Erythroblast (primary cell): ENCODE measurements at places on chromosomes 6 and 20.
A peak's percentile ranks its signal among the peaks of the same experiment; 100 is the strongest.

DNA sequence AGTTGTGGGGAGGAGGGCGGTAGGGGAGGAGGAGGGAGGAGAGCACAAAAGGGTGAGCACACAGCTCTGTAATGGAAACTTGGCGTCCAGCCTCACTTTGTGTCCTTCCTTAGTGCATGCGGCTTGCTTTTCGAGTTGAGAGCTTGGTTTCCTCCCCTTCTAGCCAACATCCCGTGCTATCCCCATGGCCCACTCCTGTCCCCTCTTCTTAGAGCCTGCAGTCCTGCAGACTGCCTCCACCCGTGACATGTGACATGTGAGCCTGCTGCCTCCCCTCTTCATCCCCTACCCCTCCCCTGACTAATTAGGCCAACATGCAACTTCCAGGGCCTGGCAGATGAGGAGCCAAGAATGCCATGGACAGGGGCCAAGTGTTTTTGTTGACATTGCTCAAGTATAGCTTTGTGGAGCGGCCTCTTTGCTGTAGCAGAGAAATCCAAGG lies 63.2 kb downstream of the SLC24A3 start:
- DNase-seq: peak; percentile 73

GRCh38 chr20:63274381-63275228 lies 2.0 kb downstream of the ARFGAP1 start:
- DNase-seq: no peak

GRCh38 chr6:135141728-135142127 lies 39.4 kb upstream of the MYB start:
- DNase-seq: no peak

- no peak for DNase-seq
Measured at GRCh38 chr6:159821122-159821521, 21.0 kb downstream of the PNLDC1 start.

DNA sequence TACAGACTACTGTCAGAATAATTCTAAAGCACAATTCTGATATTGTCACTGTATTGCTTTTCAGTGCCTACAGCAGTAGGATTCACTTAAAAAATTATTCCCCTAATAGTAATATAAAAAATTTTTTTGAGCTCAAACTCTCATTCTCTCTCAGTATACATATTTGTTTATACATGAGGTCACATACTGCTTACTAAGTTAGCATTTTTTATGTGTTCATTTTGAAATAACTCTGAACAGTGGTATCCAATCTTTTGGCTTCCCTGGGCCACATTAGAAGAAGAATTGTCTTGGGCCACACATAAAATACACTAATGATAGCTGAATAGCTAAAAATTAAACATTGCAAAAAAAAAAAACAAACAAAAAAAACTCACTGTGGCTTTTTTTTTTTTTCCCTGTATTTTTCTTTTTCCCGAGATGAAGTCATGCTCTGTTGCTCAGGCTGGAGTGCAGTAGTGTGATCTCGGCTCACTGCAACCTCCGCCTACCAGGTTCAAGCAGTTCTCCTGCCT lies 38.6 kb downstream of the ASXL1 start:
- no peak for DNase-seq

DNA sequence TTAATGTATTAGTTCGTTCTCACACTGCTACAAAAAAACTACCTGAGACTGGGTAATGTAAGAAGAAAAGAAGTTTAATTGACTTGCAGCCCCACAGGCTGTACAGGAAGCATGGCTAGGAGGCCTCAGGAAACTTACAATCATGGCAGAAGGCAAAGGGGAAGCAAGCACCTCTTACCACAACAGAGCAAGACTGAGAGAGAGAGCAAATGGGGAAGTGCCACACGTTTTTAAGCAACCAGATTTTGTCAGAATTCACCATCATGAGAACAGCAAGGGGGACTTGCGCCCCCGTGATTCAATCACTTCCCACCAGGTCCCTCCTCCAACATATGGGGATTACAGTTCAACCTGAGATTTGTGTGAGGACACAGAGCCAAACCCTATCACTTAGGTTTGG lies 70.8 kb upstream of the SRSF6 start:
- no peak for DNase-seq

DNA sequence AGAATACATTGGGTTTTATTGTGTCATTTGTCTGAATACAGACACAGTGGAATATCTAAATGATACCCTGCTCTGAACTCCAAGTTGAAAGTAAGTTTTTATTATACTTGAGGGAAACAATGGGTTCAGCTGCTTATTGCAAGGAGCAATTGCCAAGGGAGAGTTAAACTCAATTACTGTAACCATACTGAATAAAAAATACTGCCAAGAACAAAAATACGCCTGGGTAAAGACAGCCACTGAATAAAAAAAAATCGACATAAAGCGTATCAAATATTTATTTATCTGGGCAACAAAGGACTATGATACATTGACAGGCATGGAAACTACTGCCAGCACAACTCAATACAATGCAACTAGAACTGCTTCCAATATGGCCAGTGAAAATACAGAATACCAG lies 18.1 kb downstream of the TFAP2A start:
- no peak for DNase-seq

DNA sequence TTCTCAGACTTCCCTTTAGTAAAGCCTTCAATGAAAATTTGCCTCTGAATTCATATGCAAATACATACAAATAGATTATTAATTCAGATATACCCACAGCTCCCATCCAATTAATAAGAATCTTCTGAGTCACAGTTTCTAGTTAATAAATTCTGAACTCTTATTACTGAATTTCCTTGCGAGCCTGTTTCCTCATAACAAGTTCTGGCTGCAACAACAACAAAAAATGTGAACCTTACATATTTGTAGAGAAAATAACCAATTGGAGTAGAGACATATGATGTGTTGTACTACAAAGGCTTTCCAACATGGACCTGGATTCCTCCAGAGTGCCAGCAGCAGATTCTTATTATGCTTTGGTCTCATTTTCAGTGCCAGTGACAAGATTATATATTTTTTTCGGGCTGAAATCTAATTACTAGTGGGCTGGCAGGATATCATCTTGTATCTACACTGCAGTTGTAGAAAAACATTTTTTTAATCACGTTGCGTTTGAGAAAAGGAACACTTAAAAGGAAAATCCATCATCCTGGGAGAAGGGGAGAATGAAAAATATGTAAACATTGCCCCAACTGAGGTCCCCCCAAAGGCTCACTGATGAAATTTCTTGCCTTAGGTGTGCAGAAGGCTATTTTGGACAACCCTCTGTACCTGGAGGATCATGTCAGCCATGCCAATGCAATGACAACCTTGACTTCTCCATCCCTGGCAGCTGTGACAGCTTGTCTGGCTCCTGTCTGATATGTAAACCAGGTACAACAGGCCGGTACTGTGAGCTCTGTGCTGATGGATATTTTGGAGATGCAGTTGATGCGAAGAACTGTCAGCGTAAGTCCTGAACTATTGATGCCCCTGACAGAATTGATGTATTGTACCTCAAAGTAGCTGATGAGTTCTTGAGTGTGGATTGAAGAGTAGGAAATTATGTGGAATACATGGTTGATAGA lies 404.6 kb downstream of the LAMA2 start:
- DNase-seq: no peak

GRCh38 chr20:37915800-37916570 lies 13.1 kb downstream of the VSTM2L start:
- no peak for DNase-seq

- no peak for DNase-seq
Measured at GRCh38 chr20:549722-550496, 6.3 kb upstream of the CSNK2A1 start.

GRCh38 chr20:34624629-34625028 lies 52.3 kb downstream of the PIGU start:
- no peak for DNase-seq

DNA sequence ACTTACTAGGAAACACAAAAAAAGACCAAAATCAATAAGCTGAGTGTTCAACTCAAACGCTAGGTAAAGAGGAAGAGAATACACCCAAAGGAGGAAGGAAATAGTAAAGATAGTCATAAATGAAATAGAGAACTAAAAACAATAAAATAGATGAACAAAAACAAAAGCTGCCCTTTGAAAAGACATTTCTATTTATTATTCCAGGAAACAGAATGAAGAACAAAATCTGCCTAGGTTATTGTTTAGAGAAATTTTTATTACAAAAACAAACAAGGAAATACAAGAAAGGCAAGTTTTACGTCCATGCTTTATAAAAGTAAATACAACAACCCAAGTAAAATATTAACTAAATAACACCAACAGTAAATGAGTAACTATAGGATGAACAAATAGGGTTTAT lies 20.1 kb downstream of the HLA-DMB start:
- DNase-seq: no peak

DNA sequence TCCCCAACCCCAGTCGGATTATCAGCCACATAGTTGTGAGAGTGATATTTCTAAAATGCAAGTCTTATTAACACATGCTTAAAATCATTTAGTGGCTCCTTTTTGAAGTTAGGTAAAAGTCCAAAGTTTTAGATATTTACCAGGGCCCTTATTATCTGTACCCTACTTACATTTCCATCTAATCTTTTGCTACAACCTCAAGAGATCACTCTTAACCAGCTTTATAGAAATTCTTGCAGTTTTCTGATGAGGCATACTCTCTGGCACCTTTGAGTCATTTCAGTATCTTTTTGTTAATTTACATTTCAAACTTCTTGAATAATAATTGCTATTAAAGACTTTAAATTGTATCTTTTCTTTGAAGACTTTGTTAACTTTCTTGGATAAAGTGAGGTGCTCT lies 453.3 kb downstream of the RFPL4B start:
- no peak for DNase-seq
